CD4-positive, alpha-beta T cell treated with Interleukin-10 for 1 hour (primary cell): ENCODE measurements at places on chromosomes 11 and 22.
A peak's percentile ranks its signal among the peaks of the same experiment; 100 is the strongest.

GRCh38 chr11:84019571-84020194 lies 733.5 kb upstream of the CCDC90B start:
- no peak for DNase-seq

DNA sequence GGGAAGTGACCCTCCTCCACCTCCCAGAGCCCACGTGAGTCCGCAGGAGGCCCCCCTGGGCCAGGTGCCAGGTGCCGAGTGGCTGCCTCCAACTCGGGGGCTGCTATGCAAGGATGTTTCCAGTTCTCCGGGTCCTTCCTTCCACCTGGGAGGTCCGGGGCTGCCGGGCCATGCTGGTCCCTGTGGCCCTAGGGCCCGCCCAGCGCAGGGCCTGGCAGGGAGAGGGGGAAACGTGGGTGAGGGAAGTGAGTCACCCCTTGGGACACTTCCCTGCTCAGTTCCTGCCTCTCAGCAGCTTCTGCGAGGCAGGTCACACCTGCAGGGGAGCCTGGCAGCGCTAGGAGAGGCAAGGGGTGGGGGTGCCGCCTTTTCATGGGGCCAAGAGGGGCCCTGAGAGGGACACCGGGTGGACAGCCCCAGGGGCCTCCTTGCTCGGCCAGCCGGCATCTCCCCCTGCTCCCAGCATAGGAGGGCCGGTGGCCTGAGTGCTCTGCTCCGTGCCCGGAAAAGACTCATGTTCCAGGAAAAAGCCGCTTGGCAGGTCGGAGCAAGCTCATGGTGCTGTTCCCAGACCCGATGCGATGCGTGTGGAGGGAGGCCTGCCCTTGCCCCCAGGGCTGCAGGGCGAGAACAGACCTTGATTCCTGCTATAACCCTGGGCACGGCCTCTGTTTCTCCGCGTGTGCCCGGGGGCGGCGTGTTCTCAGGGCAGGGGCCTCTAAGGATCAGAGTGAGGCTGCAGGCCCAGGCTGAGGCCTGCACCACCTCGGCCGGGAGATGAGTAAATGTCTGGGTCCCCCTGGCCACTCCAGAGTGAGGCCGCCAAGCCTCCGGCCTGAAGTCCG lies 30.3 kb upstream of the WNT7B start:
- no peak for DNase-seq

- DNase-seq = no peak
Measured at GRCh38 chr11:11788063-11788710, 53.6 kb upstream of the USP47 start.

DNA sequence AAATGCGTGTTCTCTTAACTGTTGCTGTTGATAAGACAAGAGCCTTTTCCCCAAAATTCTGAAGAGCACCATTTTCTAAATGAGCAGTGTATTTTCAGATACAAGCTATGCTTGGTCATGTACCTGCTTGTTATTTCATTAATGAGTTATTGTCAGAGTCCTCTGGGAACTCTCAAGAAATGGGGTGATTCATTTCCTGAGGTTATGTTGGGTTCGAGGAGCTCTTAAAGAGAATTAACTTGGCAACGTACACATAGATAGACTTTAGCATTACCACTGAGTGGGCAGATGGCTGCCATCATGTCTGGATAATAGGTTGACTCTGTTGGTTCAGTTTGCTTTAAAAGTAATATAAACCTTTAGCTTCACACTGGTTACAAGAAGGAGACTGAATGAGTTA lies 87.9 kb upstream of the SORL1-AS1 start:
- DNase-seq = no peak

- DNase-seq = no peak
Measured at GRCh38 chr11:9571763-9572115, 1.7 kb upstream of the WEE1 start.

DNA sequence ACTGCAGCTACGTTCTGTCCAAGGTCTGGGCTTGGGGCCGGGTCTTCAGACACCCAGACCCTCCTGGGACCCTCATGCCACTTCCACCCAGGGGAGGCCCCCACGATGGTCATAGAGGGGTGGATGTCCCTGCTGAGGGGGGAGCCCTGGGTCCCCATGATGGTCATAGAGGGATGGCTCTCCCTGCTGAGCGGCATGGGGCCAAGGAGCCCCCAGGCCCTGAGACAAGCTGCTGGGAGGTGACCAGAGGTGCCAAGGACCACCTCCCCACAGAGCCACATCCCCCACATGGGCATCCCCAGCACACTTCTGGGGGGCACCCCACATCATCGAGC lies 7.2 kb downstream of the MUC5B start:
- DNase-seq = no peak

- DNase-seq = no peak
Measured at GRCh38 chr22:44128958-44129618, 51.6 kb upstream of the PARVG start.

DNA sequence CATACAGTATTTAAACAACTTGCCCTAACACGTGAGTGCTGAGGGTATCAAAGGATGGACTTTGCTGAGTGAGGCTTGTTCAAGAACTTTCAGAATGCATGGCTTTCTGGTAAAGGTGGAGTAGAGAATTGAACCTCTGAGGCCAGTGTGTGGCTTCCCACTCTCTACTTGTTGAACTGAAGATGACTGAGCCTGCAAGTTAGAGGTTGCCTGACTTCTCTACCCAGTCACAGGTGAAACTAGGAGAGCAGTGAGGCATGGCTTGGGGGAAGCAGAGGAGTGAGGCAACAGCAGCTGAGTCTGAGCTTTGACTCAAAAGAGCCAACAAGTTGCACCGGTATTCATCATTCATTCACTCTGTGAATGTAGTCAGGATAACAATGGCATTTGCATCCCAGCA lies 256.4 kb upstream of the SESN3 start:
- DNase-seq = no peak

DNA sequence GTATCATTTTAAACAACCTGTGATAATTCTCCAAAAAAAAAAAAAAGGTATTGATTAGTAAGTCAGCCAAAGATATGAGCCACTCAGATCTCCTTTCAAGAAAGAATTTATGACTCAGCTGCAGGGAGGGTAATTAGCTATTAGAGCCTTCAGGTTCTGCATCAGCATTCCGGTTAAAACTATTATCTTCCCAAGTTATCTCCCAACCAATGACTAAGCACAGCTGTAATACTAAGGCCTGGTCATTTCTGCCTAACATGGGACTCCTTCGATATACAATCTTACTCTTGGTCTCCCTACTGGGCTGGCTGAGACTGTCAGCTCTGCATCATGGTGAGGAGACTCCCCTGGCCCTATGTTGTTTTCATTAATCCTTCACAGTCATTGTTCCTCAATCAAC lies 60.4 kb downstream of the SBF2 start:
- no peak for DNase-seq

DNA sequence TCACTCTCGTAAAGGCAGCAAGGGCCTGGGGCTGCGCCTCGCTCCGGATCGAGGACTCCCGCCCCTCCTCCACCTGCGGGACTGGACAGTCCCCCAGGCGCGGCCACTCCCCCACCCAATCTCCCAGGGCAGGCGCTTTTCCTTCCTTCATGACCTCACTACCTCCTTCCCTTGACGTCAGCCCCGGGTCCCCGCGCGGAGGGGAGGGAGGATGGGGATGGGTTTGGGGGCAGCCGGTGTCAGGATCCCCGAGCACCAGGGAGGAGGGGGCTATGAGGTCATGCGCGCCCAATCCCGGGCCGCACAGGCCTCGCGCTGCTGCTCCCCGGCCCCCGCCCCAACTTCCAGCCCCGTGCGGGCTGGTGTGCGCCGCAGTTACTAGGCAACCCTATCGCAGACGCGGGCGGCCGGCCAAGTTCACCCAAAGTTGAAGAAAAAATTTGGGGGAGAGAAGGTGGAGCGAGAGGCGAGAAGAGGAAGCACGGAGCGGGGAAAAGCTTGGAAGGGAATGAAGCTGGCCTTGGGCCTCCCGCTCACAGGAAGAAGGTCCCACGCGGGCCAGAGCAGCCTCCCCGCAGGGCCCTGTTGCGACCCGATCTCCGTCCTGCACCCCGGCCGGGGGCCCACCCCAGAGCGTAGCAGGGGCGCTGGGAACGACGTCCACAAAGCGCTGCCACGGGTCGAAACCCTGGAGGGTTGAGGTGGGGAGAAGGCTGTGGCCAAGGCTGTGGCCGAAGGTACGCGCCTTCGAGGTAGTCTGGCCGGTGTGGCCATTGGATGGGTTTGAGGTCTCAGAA lies 8.3 kb downstream of the WT1 start:
- peak; percentile 20 for DNase-seq

- peak; percentile 35 for DNase-seq
Measured at GRCh38 chr11:34624069-34624468, 3.2 kb downstream of the EHF start.

DNA sequence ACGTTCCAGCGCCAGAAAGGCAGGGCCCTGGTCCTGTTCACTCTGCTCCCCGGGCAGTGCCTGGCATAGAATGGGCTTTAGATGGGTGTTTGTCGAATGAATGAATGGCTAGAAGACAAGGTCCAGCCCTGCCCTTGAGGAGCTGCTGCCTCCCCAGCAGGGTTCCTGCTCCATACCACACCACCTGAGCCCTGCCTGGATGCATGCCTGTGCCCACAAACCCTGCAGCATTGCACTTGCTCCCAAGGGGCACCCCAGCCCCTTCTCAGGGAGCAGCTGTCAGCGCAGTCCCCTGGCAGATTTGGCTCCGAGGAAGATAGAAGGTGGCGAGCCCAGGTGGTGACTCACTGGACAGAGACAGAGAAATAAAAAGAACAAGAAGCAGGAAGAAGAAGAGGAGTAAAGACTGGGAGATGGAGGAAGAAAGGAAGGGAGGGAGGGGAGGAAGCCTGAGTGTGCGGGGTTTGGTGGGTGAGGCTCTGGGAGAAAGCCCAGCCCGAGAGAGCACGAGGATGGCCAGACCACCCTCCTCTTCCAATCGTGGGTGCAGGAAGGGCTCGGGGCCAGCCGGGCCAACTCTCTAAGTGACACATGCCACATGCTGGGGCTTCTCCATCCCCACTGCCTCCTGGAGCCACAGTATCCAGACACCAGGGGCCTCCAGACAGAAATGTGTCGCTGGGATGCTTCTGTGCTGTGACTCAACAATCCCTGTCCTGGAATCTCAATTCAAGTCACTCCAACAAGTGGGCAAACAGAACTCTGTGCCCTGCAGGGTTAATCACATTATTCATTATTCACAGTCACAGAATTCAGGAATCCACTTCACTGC lies 1474.3 kb downstream of the BRD1 start:
- DNase-seq = no peak

- DNase-seq = no peak
Measured at GRCh38 chr11:62687508-62688396, 1.6 kb downstream of the LRRN4CL start.

- no peak for DNase-seq
Measured at GRCh38 chr11:68446046-68446725, 14.4 kb upstream of the PPP6R3 start.

DNA sequence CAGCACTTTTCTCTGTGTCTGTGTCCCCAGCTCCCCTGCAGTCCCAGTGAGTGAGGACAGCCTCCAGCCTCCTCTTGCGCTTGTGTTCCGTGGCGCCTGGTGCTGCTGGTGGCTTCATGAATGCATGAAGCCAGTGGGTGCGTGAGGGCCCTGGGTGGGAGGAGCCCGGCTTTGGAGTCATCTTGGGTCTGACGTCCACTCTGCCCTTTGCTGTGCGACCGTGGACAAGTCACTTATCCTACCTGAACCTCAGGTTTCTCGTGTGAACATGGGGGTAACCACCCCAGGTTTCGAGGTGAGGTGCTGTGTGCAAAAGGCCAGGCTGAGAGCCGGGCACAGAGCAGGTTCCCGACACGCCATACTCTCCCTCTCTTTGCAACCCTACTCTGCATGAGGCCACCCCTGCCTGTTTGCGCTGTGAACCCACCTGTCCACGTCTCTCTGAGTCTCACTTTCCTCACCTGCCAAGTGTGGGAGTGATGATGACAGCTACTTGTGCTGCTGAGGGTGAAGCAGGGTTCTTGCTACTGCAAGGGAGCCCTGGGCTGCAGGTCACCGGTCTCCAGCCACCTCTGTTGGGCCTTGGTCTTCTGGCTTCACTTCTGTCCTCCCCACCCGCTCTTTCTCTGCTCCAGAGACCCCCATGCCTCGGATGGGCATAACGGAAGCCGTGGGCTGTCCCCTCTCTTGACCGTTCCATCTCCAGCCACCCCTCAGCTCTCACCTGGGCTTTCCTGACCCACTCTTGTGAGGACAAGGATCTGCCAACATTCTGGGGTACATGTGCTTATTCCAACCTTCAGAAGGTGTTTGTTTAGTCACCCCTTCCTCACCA lies 537.6 kb downstream of the TBC1D22A start:
- no peak for DNase-seq

DNA sequence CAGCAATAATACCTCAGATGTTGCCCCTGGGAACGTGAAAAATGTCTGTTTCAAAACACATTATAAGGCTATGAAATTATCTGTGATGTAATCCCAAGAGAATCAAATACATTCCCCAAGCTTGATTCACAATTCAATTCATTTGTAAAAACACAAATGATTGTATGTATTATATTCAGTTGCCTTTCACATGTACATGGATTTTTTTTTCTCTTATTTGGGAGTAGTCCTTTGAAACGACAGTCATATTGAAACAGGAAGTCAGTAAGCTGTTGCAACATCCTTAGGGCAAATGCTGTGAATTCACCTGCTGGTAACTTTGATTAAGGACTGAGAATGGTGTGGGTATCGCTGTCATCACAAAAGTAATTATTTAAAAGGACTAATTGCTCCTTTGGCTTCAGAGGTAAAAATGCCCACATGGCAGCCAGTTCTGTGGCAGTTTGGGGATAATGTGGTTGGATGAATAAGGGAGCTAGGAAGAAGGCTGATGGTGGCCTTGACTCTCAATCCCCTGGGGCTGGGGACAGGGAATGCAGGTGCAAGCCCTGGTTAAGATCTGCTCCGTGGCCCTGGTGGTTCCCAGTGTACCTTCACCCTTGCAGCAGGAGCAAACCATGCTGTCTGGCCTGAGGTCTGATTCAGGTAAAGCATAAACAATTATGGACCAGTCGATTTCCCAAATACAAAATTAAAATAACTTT lies 13.2 kb downstream of the EHF start:
- DNase-seq = peak; percentile 19

- DNase-seq = no peak
Measured at GRCh38 chr11:15967166-15967565, 389.2 kb downstream of the SOX6 start.

DNA sequence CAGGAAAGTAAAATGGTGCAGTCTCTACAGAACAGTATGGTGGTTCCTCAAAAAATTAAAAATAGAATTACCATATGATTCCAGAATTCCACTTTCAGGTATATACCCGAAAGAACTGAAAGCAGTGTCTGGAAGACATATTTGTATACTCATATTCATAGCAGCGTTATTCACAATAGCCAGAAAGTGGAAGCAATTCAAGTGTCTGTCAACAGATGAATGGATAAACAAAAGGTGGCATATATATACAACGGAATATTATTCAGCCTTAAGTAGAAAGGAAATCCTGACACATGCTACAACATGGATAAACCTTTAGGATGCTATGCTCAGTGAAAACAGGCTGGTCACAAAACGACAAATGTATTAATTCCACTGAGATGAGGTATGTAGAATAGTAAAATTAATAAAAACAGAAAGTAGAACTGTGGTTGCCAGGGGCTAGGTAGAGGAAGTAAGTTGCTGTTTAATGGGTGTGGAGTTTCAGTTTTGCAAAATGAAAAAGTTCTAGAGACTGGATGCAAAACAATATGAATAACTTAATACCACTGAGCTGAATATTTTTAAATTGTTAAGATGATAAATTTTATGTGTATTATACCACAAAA lies 14.5 kb downstream of the SAA1 start:
- DNase-seq = peak; percentile 14
